Stimulated activated CD8-positive, alpha-beta memory T cell treated with anti-CD3 and anti-CD28 coated beads, Interleukin-4, amount 100 ng/mL, for 4 hours (primary cell): ENCODE measurements at places on chromosomes 3 and 15.

DNA sequence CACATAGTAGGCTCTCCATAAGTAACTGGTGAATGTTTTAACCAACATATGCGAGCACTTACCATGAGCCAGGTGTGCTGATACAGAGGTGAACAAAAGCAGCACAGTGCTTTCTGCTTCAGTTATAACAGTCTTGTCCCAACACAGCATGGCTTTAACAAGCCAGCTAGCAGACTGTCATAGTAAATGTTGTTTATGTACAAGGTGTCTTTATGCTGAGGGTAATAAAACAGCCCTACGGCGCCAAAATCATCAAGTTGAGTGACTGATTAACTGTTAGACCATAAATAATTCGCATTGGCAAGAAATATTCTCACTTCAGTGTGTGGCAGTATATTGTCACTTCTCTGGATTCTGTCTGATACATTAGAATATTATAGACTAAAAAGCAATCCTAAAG, 646.0 kb upstream of the CFAP20DC start:
- no peak for DNase-seq

GRCh38 chr3:42961633-42962032, 17.5 kb upstream of the GASK1A start:
- no peak for DNase-seq

DNA sequence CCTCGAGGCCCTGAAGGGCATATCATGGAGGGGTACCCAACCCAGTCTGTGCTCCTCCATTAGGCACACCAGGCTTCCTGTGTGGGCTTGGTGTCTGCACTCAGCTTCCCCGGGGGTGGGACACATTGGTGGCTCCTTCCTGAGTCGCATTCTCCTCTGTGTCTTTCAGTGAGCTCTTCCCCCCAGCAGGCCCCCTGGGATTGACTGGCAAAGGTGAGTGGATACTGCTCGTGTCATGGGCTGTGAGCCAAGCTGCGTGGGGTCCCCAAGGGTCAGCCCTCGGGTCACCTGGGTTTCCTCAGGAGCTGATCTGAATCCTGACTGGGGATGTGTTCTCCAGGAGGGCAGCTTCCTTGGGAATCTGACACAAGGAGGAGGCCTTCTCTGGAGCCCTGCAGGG, 231.0 kb downstream of the SNRPN start:
- no peak for DNase-seq

GRCh38 chr3:54663501-54664011, 264.3 kb downstream of the LRTM1 start:
- no peak for DNase-seq

GRCh38 chr3:133121450-133121849, 83.3 kb downstream of the TMEM108 start:
- DNase-seq: no peak
